ENCODE measurements at places on chromosomes 16 and 17.

GRCh38 chr16:70478912-70479341, 24.5 kb downstream of the FCSK start:
- DNase-seq, result no peak

DNA sequence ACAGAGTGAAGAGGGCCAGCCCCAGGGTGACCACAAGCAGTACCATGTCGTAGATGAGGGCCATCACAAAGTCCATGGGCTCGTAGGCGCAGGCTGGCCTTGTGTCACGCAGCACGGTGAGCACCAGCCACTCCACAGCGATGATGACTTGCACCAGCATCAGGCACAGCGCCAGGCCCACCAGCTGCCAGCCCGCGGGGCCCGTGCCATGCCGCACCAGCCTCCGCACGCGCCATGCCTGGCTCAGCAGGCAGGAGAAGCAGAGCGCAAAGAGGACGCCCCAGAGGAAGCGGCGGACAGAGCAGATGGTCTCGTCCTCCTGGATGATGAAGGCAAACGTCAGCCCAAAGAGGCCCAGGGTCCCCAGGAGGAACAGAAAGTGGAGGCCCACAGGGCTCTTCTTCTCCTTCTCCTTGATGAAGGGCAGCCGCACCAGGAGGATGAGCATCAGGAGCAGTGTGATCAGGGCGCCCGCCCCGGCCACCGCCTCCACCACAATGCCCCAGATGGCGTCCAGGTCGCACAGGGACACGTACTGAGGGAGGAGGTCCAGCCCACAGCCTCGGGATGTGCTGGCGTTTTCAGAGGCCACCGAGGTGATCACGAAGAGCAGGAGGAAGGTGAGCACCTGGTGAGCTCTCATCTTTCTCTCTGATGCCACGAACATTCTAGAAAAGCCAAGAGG, 12.3 kb downstream of the GPRC5B start:
- no peak for DNase-seq

DNA sequence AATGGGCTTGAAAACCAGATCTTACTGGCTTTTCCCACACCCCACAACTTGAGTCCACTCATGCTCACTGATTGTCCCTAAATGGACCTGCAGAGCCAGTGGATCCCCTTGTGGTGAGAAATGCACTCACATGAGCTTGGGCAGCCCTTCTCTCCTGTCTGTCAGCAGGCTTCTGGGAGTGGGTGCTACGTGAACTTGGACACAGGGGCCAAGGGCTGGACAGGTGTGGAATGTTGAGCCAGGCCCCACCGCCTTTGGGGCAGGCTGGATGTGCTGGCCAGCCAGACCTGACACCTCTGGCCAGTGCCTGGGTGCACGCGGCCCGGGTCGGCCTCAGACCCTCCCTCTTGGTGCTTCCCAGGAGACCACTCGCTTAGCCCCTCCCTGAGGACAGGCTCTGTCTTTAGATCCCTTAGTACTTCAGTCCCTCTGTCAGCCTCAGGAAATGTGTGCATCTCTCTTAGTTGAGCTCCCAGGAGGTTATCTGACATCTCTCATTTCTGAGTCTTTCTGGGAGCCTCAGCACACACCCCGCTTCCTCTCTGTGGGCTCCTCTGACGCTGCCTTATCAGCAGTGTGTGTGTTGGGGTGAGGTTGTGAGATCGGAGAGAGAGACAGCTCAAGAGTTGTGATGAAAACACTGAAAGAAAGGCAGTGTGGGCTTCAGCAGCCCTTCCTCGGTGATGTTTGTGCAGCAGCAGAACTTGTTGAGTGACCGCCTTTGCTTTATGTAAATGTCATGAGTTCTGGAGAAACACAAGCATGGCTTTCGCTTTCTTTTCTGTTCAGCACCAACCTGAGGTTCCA, 117.0 kb downstream of the RAB11FIP4 start:
- DNase-seq, result peak; percentile 69

- DNase-seq, result peak; percentile 9
Measured at GRCh38 chr17:14926526-14927122, 338.5 kb downstream of the PMP22 start.

GRCh38 chr17:34146440-34147043, 108.5 kb upstream of the CCL2 start:
- DNase-seq, result peak; percentile 19

GRCh38 chr17:79086609-79087427, 12.2 kb downstream of the ENGASE start:
- no peak for DNase-seq

DNA sequence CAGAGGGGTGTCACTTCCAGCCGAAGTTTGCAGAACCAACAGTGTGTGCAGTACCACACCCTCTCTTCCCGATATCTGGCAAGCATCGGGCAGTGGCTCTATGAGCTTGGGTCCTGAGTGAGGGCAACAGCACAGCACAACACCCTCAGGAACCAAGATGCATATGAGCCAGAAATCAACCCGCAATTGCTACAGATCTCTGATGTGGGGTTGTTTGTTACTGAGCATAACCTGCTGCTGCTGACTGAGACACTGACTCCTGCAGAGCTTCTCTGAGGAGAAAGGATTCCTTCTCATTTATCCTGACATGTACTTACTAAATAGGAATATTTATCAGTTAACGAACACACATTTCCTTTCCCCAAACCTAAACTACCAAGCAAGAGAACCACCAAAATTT, 218.3 kb downstream of the RBFOX3 start:
- no peak for DNase-seq

- peak; percentile 2 for DNase-seq
Measured at GRCh38 chr16:47492428-47493377, 31.6 kb downstream of the PHKB start.

DNA sequence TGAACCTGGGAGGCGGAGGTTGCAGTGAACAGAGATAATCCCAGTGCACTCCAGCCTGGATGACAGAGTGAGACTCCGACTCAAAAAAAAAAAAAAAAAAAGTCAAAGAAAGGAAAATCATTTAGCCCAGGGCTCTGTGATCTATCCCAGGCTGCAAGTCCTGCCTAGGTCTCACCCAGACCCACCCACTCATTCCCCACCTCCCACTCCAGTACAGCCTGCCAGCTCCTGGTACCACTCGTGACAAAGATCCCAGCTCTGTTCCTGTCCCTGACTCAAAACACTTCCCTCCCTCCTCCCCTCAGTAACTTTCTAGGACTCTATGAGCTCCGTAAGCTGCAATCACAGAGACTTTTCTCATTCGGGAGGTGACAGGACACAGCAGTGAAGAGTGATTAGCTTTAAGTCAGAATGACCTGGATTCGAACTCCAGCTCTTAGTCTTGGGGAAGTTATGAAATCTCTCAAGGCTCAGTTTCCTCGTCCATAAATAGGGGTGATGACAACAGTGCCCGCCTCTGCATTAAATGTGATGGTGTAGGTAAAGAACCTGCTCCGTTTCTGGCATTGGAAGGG, 28.0 kb upstream of the MRPS23 start:
- no peak for DNase-seq
